ENCODE measurements at places on chromosomes 2 and 18.

DNA sequence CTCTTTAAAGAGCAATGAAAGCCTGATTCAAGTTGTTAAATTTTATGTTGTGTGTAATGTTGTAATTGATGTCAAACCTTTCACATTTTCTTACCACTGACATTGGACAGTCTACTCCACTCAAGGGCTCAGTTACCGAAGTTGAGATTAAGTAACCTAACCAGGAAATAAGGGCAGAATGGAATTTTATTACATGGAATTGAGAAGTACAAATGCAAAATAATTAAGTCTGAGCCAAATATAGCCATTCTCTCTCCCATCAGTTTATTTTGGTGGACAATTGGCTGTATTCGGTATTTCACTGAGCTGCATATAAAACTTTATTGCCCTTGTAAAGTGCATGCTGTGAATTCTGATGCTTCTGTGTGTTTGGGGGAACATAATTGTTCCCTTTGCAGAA, 231.5 kb downstream of the TTC32 start:
- no peak for DNase-seq

- DNase-seq, result peak; percentile 61
These were observed 3.5 kb downstream of the NDUFA10 start for GRCh38 chr2:240021488-240022104.

DNA sequence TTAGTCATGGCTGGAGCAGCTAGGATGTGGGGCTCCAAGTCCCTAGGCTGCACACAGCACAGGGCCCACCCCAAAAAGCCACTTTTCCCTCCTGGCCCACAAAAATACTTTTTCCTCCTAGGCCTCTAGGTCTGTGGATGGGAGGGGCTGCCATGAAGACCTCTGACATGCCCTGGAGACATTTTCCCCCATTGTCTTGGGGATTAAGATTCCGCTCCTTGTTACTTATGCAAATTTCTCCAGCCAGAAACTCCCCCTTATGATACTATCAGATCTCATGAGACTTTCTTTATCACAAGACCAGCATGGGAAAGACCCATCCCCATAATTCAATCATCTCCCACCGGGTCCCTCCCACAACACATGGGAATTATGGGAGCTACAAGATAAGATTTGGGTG, 125.9 kb downstream of the ESCO1 start:
- no peak for DNase-seq

- no peak for DNase-seq
These were observed 96.3 kb downstream of the NOL4 start for GRCh38 chr18:34128436-34128835.

DNA sequence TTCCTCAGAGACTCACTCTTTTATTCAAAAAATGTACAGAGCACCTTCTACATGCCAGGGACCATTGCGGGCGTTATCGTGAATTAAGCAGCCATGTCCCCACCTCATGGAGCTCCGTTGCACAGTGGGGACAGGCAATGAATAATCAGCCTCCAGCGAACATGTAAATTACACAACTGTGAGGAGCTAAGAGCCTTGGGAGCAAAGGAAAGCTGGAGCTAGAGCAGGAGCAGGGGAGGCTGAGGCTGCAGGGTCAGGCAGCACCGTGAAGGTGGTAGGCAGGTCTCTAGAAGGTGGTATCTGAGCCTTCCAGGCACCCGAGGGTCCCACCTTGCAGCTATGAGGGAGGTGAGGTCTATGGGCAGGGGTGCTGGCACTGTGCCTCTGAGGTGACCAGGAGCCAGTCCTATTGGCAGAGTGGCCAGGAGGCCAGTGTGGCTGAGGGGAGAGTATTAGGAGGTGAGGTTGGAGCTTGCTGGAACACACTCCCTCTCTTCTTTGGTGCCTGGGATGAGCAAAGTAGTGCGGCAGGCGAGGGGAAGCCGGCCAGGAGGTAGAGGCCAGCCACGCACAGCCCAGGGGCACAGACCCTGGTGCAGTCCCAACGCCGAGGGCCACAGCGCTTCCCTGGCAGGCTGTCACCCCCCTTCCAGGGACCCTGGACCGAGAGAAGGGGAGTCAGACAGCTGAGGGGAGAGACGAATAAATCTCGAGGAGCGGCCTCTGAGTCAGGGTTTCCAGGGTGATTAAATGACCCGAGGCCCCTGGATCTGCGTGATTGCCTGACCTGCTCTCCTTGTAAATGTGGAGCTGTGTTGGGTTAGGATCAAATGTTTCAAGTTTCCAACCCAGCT, 167.3 kb downstream of the SEPTIN10 start:
- DNase-seq, result no peak

- no peak for DNase-seq
These were observed 16.7 kb downstream of the IL1R1 start for GRCh38 chr2:102159295-102159694.

GRCh38 chr2:164068063-164068462, 332.3 kb upstream of the FIGN start:
- no peak for DNase-seq

DNA sequence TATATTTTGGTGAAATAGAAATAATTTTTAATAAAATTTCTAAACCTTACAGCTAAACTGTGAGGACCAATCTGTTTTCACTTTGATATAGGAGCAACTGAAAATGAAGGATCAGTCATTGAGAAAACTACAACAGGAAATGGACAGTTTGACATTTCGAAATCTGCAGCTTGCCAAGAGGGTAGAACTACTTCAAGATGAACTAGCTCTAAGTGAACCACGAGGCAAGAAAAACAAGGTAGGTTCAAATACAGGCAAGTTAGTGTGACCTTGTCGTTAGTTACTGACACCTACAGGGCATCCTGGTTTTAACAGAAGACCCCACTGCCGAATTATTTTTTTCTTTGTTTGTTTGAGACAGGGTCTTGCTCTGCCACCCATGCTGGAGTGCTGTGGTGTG, 75.5 kb upstream of the STON1 start:
- DNase-seq, result no peak

GRCh38 chr2:50118905-50119702, 912.8 kb downstream of the NRXN1 start:
- DNase-seq, result no peak

DNA sequence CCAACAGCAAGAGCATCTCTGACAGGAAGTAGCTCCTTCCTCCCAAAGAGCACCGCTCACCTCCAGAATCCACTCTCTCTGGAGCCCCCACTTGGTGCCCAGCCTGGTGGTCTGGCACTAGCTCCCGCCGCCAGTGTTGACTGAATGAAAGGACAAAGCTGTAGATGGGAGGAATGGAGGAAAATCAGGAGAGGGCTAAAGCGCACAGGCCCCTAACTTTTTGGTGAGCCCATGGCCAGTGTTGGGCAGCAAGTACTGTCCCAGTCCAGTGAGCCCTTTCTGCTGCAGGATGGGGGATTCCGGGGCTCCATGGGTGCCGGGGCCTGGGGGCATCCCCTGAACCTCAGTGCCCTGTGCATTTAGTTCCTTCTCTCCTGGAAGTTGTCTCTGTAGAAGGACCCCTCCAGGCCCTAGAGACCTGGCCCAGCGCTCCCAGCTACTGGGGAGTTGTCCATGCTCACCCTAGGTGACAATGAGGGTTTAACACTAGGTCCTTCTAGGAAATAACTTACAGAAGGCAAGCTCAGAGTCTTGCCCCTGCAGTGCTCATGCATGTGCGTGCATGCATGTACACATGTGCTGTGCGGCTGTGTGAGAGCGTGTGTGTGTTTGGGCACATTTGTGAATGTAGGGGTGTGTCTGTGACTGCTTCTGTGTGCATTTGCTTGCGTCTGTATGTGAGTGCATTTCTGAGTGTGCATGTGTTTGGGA, 33.6 kb downstream of the GLI2 start:
- DNase-seq, result no peak

GRCh38 chr2:121855510-121855909, 100.1 kb downstream of the TSN start:
- no peak for DNase-seq

DNA sequence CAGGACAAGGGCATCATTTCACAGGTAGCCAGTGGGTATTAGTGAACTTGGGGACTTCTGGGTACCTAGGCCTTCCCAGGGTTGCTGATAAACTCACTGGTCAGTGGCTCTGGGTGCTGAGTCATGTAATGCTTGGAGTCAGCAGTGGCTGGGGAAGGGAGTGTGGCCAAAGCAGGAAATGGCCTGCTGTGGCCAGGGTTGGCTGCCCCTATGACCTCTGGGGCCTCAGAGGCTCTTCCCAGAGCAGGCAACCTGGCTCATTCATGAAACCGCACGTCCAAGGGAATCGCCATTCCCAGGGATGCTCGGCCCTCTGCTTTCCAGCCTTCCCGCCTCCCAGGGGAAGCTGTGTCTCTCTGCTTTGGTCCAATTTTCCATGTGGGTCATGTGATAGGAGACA, 294.9 kb downstream of the DYSF start:
- no peak for DNase-seq

DNA sequence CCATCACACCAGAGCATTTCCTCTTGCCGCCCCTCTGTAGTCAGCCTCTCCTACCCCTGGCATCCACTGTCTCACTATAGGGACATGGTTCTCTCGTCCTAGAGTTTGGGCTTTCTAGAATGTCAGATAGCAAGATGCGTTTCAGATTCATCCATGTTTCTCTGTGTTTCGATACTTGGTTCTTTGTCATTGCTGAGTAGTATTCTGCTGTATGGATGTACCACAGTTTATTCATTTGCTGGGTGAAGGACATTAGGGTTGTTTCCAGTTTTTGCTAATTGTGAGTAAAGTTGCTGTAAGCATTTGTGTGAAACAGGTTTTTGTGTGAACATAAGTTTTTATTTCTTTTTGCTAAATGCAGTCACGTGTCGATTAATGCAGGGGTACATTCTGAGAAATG, 3.8 kb downstream of the ZNF532 start:
- DNase-seq, result no peak

- DNase-seq, result no peak
These were observed 143.0 kb downstream of the HNMT start for GRCh38 chr2:138107288-138107687.

DNA sequence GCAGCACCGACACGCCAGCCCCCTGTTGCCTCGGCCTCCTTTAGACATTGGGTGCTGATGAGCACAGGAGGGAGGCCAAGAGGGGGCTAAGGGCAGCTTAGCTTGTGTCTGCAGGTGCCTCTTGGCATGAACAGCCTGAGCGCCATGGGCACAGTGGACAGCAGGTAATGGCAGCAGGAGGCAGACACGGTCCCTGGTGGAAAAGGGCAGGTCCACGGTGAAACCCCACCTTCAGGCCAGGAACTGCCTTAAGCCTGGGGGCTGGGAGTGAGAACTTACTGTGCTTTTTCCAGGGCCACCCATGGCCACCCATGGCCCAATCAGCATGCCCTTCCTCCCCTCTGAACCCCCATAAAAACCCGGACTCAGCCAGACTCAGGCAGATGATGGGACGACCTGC, 633.4 kb upstream of the TMEFF2 start:
- no peak for DNase-seq

- DNase-seq, result no peak
These were observed 350.9 kb upstream of the CDH20 start for GRCh38 chr18:60982329-60982695.

- DNase-seq, result no peak
These were observed 27.4 kb upstream of the MBOAT2 start for GRCh38 chr2:9030841-9031240.

DNA sequence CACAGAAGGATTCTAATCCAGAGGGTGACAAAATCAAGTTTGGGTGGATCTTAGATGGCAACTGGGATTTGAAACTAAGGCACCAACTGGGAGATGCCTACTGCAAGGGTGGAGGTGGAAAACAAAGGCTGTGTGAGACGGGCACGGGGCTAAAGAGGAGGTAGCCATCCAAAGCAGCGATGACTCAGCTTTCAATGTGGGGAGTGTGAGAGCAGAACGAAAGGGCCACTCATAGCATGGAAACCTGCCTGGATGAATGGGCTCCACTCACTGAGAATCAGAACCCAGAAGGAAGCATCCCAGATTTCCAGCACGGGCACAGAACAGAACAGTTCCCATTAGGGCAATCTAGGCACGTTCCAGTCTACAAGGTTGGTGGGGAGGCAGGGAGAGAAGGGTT, 159.5 kb downstream of the COL4A4 start:
- no peak for DNase-seq

DNA sequence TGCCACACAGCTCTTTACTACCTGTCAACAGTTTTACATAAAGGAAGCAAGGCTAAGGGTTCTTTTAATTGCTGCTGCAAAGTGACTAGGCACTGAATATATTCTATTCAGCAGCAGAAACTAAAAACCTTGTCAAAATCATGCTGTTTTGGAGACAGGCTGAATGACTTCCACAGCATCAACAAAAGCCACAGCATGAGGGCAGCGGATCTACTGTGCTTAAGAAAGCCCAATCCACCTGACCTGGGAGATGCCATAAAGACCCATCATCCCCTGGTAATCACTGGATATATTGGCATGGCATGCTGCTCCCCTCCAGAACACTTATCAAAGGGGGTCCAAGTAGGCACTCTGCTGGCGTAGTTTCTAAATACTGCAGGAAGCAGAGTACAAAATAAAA, 715.1 kb upstream of the SLC8A1 start:
- no peak for DNase-seq

GRCh38 chr18:70491734-70492348, 203.0 kb downstream of the SOCS6 start:
- peak; percentile 19 for DNase-seq

- DNase-seq, result no peak
These were observed 19.5 kb upstream of the DTNB start for GRCh38 chr2:25692737-25693445.

DNA sequence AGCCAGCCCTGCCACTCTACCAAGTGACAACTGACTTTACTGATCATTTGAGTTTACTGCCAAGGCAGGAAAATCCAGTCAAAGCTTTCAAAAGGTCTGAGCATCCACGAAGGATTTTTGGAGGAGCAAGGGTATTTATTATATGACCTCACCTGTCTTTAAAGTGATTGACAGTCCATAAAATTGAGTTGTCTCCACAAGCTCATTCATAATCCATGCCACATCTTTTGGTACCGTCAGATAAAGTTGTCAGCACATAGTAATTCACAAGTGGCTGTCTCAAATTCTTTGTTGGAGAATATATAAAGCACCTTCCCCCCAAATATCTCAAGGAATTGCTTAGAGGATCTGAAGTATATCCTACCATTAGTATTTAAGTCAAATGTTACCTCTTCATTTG, 240.5 kb downstream of the METTL4 start:
- DNase-seq, result no peak

GRCh38 chr2:6927186-6927585, 10.0 kb downstream of the RNF144A start:
- no peak for DNase-seq

DNA sequence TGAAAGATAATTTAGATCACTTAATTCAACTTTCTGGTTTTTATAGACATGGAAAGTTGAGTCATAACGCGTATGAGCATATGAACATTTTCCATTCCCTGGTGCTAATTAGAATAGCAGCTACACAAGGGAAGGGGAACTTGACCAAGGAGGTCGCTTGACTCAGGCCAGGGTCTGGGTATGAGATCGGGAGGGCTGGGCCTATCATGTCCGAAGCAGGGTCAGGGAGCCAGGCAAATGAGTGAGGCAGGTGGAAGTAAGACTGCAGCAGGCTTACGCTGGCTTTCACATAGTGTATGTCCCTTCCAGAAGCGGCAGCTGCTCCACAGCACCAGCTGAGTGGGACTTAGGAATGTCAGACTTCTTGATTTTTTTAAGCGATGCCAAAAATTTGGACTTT, 14.7 kb downstream of the RALB start:
- DNase-seq, result no peak
